Immature natural killer cell (primary cell): ENCODE measurements at places on chromosomes 11 and 22. TPM values are rescaled to one million over a fixed set of nuclear protein-coding genes. Genes with fewer than 3 reads are reported as not detected.

CASTOR1 gene
- polyA plus RNA-seq, result 16.9 TPM

SEPTIN3 gene
- polyA plus RNA-seq, result not detected

TSSK2 gene
- polyA plus RNA-seq, result not detected

KCNQ1 gene
- polyA plus RNA-seq, result 1.1 TPM

MMP27 gene
- not detected for polyA plus RNA-seq

HORMAD2 gene
- not detected for polyA plus RNA-seq

OR52I1 gene
- polyA plus RNA-seq, result not detected

OR6Q1 gene
- polyA plus RNA-seq, result not detected

PRG2 gene
- not detected for polyA plus RNA-seq

ZBTB44 gene
- polyA plus RNA-seq, result 10.7 TPM

FAT3 gene
- polyA plus RNA-seq, result not detected

MS4A6E gene
- not detected for polyA plus RNA-seq

OR51E1 gene
- polyA plus RNA-seq, result not detected

INPP5J gene
- not detected for polyA plus RNA-seq

SLC7A4 gene
- not detected for polyA plus RNA-seq

PATE1 gene
- not detected for polyA plus RNA-seq

TMPRSS4 gene
- polyA plus RNA-seq, result not detected

VWCE gene
- not detected for polyA plus RNA-seq

PHOX2A gene
- not detected for polyA plus RNA-seq

SORL1 gene
- polyA plus RNA-seq, result 281 TPM

NNMT gene
- polyA plus RNA-seq, result not detected

OR5B12 gene
- not detected for polyA plus RNA-seq

TTLL1 gene
- polyA plus RNA-seq, result 9.4 TPM

ZNF70 gene
- polyA plus RNA-seq, result 1.00 TPM

CDC45 gene
- 3.5 TPM for polyA plus RNA-seq

VPREB3 gene
- 1.3 TPM for polyA plus RNA-seq

GGTLC2 gene
- polyA plus RNA-seq, result not detected

IL18 gene
- 11.2 TPM for polyA plus RNA-seq

PATZ1 gene
- 4.5 TPM for polyA plus RNA-seq

TYR gene
- not detected for polyA plus RNA-seq

GGT5 gene
- not detected for polyA plus RNA-seq

KRTAP5-8 gene
- polyA plus RNA-seq, result not detected

GGTLC3 gene
- not detected for polyA plus RNA-seq

PANX2 gene
- polyA plus RNA-seq, result not detected

SGSM1 gene
- 2.4 TPM for polyA plus RNA-seq
